ENCODE measurements at places on chromosomes 12 and 14. TPM values are rescaled to one million over a fixed set of nuclear protein-coding genes. Genes with fewer than 3 reads are reported as not detected.

- DNase-seq = no peak
Measured at GRCh38 chr12:116675339-116676107, 62.3 kb downstream of the SPRING1 start.

DNA sequence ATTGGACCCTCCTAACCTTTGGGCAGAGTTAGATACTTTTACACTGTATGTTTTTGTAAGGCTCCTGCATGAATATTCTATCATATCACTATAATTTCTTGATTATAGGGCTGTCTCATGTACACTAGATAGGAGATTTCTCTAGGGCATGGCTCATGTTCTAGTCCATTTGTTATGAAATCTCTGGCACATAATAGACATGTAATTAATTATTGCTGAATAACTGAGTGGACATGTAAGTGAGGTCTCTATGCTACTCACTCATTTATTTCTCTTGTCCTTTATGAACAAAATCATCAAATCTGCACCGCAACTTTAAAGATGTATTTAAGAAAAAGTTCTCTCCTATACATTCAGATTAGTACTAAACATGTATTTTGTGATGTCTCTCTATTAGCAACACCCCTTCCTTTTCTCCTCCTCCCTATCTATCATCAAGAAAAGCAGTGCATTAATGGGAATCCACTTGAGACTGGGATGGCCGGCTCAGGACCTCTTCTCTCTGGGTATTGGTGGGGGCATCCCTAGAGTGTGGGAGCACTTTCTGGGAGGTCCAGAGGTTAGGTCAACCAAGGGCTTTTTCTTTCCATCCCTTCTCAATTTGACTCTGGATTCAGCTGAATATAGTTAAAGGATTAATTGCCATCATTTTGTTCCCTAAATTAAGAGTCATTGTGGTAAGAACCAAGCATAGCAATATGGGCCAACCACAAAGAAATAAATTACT lies 168.0 kb upstream of the HMGA2 start:
- DNase-seq = no peak

DNA sequence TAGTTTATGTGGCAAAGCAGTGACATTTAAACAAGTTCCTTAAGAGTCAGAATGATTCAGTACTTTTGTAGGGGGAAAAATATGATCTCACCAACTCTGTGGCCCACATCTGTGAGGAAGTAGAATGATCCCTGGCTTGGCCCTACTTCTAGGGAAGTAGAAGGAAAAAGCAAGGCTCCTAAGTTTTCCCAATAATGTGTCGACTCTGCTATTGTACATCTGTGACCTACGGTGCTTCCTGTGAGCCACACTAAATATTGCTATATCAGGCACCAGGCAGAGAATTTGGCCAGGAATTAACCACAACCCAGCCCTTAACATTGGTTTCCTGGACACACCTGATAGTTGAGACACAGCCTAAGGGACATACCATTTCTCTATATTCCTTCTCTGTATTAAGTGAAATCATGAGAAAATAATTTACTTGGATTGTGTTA lies 9.3 kb upstream of the NID2 start:
- no peak for DNase-seq

- DNase-seq = no peak
Measured at GRCh38 chr14:25050269-25051150, 563 bp upstream of the STXBP6 start.

The MAP3K12 gene
- 18.4 TPM for total RNA-seq

GRCh38 chr12:62802984-62803383 lies 132.0 kb downstream of the PPM1H start:
- DNase-seq = no peak

DNA sequence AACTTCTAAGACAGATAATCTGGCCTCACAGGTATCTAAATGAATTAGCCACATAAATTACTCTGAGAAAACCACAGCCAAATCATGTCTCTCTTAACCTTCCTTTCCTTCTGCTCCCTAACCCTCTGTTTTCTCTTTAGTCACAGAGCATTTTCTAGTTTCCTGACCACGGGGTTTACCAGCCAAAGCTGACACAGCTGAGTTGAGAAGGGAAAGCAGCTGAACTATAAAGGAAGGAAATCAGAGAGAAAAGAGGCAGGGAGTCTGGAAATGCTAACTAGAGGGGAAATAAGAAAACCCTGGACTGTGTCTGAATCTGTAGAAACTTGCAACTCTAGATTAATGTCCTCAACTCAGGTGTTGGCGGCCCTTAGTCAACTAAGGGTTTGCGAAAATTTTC lies 24.4 kb downstream of the ANKS1B start:
- no peak for DNase-seq

DNA sequence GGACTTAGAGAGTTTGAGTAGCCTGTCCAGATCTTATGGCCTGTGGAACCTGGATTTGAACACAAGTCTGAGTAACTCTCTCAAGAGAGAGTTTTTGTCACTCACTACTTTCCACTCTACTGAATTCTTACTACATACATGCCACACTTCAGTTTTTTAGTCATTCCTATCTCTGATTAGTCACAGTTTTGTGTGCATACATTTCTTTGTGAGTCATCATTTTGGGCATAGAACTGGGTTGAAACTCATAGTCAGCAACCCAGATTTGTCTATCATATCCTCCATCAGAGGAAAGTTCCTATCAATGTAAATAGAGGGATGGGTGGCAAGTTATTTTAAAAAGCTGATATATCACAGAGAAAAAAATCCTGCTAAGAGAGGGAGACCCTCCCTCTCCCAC lies 42.9 kb downstream of the FLRT2 start:
- no peak for DNase-seq

- DNase-seq = peak; percentile 24
Measured at GRCh38 chr14:100654814-100655740, 67.9 kb upstream of the BEGAIN start.

GRCh38 chr12:116454950-116455447 lies 104.2 kb upstream of the MAP1LC3B2 start:
- DNase-seq = no peak

DNA sequence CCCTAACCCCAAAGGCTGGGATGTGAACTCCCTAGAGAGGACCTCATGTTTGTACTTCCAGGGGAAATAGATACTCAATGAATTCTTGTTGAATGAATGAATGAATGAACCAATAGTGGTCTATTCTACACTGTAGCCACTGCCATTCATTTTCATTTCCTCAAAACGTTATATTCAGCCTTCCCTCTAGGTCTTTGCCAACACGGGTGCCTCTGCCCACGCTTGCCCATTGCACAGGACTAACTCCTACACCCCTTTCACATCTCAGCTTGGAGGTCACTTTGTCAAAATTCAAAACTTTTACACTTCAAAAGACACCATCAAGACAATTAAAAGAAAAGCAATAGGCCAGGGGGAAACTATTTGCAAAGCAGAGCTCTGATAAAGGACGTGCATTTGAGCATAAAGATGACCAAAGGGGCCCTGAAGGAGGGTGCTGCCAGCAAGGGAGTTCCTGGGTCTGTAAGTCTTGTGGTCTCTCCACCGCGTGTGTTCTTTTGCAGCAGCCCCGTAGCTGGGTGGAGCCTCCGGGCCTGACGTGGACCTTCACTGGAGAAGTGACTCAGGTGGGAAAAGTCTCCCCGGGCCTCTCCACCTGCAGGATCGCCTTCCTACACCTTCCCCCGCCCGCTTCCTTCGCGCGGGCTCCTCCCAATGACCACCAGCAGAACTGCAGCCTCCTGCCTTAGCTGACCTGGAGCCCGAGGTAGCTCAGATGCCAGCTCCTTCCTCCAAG lies 31.5 kb downstream of the TMEM63C start:
- DNase-seq = peak; percentile 9

- DNase-seq = no peak
Measured at GRCh38 chr14:99527026-99527425, 45.8 kb downstream of the CCNK start.

The TMTC1 gene
- 0.57 TPM for total RNA-seq

DNA sequence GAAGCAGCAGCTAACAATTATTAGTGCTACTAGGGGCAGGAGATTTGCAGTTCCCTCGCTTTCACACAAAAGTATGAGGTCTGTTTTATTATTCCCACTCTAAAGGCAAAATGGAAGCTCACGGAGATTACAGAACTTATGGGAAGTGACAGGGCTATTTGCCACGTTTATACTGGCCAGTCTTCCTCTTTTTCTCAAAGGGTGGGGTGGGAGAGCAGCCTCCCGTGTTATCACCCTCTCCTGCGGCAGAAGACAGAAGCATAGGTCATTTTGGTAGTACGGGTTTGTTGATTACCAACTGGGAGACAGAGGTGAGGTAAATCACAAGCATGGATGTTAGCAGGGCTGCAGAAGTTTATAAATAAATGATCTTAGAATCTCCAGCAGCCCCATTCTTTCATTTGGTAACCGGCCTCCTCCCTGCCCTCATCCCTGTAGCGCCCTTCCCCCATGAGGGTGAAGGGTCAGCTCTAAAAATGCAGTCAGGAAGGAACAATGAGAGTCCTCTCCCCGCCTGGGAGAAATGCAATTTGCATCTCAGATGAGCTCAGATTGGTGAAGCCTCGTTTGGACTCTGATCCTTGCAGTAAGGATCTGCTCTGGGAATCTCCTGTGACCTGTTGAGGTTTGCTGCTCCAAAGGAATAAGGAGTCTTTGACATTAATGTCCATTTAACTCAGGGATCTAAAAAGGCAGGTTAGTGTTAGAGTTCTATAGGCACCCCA lies 44.7 kb upstream of the SINHCAF start:
- no peak for DNase-seq

The DNAH10 gene
- total RNA-seq = 0.31 TPM

GRCh38 chr14:75917322-75917945 lies 64.4 kb downstream of the TGFB3 start:
- DNase-seq = no peak

DNA sequence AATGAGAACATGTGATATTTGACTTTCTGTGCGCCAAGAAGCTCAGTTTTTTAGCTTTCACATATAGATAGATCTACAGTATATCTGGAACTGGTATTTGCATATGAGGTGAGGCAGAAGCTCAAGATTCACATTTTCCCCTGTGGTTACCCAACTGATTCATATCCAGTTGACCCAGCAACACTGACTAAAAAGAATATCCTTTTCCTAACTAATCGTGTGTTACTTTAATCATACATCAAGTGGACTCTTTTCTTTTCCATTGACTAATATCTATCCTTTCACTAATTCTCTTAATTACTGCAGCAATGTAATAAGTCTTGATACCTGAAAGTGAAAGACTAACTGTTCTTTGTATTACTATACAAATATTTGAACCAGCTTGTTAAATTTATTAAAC lies 236.1 kb downstream of the AEBP2 start:
- DNase-seq = no peak

GRCh38 chr14:99529899-99530298 lies 48.7 kb downstream of the CCNK start:
- DNase-seq = no peak

The KCNMB4 gene
- 0.80 TPM for total RNA-seq

The TEAD4 gene
- total RNA-seq = 11.5 TPM

GRCh38 chr12:112513471-112513870 lies 94.7 kb downstream of the PTPN11 start:
- DNase-seq = no peak

GRCh38 chr12:52526511-52526951 lies 6.3 kb upstream of the KRT5 start:
- no peak for DNase-seq

DNA sequence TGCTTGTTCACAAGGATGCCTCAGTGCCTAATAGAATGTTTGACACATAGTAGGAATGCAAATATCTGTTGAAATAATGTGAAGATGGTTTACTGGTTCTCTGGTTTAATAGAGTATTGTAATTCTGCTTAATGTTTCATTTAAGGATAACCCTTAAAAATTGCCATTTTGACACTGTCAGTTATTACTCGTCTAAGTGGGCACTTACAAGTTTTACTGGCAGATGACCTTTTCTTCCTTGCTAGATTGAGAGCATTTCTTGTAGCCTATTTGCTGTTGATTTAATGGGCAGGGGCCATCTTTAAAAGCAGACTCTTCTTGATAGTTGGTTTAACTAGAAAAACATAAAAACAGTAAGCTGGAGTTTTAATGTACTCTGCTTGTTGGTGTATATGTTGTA lies 1.9 kb downstream of the TMEM263 start:
- DNase-seq = no peak

DNA sequence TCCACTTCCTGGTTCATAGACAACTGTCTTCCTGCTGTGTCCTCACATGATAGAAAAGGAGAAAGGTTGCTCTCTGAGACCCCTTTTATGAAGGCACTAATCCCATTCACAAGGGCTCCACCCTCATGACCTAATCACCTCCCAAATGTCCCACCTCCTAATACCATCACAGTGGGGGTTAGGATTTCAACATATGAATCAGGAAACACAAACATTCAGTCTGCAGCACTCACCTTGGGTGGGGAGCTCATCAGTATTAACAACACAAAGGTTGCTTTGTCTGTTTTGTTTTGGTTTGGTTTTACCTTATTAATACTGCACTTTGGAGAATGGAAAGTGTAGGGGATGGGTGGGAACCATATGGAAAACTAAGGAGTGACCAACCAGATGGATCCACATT lies 10.5 kb upstream of the SMCO2 start:
- DNase-seq = no peak

DNA sequence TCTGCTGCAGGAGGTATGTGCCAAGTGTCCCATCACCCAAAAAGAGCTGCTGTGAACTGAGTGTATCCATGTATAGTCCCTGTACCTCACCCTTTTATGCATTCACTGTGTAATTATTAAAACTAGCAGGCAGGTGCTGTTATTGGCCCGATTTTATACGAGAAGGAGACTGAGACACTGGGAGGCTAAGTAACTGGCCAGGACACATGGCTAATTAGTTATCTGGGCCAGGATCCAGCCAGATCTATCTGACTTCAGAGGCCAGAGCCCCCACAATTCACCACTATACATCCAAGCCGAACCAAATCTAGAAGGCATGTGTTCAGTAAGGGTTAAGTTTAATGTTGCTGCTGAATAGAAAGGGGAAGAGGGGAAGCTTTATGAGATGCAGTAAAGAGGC lies 73.4 kb downstream of the FRMD6 start:
- DNase-seq = no peak

- DNase-seq = no peak
Measured at GRCh38 chr14:22026527-22026926, 352.9 kb upstream of the OR4E1 start.

The IAPP gene
- not detected for total RNA-seq

DNA sequence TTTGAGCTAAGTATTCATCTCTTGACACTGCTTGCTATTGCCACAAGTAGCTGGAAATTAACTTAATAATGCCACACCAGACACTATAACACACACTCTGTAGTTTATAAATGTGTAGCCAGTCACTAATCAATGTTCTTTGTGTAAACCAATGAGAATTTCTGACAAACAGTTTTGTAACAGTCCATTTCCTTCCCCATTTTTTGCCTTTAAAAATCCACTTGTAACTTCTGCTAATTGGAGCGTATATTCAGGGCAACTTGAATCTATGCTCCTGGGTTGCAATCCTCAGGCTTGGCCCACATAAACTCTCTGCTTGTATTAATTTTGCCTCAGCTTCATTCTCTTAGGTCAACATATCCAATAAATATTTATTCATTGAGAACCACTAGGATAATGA lies 125.0 kb upstream of the DHRS4 start:
- DNase-seq = no peak

- no peak for DNase-seq
Measured at GRCh38 chr12:61254225-61254624, 1006.0 kb upstream of the USP15 start.

The GARIN6 gene
- total RNA-seq = not detected

The TAS2R14 gene
- total RNA-seq = 2.9 TPM

The FAM90A1 gene
- total RNA-seq = 0.36 TPM

Measured in activated T-helper 1 cell treated with anti-CD3 and anti-CD28 coated beads, Interleukin-12 subunit alpha, Interleukin-12 subunit beta, Interleukin-2, Interleukin-4 antibody, amounts not matched to agents 30 ng/mL and 10 ng/mL and 1 ng/mL, durations not matched to agents 14 hours and 24 hours and 36 hours (primary cell).